ENCODE measurements at places on chromosomes 11 and 22.

GRCh38 chr22:45163099-45163450 lies 650 bp upstream of the NUP50 start:
- no peak for DNase-seq

GRCh38 chr22:48224332-48224731 lies 1461.9 kb downstream of the TBC1D22A start:
- DNase-seq: no peak

GRCh38 chr11:1783725-1784529 lies 20.2 kb upstream of the CTSD start:
- DNase-seq: no peak

- DNase-seq: no peak
These were observed 25.5 kb downstream of the EMID1 start for GRCh38 chr22:29230972-29231875.

DNA sequence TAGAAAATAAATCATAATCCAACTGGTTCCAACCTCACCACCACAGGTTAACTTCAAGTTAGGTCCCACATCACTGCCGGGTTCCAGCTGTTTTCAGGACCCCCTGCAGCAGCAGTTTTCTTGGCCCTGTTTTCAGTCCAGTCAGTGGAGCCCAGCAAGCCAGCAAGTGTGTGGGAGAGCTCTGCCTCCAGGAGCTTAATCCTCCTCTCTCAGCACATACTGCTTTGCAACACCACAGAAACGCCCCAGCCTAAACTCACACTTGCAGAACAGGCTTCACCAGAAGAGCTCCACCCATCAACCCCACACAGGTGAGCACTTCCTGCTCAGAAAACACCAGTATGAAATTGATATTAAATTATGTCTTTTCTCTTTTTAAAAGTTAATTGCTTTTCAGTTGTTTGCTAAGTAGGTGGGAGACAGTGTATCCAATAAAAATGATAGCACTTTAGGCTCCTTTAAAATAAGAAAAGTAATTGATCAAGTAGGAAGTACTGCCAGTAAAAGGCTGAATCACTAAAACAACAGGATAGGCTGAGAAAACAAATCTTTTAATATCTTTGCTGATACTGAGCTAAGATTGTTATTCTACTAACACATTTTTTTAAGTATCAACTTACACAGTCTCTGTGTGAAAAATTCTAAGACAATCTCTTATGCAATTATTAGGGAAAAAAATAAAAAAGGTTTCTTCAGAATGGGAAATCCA lies 81.5 kb upstream of the TP53AIP1 start:
- DNase-seq: no peak

DNA sequence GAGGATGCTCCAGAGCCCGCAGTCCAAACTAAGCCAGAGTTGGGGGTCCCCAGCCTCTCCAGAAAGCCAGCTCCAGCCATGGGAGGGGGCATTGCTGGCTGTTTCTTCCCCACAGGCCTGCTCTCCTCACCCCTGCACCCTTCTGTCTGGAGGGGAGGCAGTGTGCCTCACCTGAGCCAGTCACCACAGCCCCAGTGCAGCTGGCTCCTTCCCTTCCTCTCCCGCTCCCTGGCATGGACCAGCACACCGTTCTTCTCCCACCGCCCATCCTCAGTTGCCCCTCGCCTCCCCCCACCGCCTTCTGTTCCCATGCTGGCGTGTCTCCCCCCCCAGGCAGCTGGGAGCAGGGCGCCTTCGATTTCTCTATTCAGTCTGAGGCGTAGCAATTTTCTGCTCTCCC lies 110.5 kb upstream of the THY1 start:
- no peak for DNase-seq

DNA sequence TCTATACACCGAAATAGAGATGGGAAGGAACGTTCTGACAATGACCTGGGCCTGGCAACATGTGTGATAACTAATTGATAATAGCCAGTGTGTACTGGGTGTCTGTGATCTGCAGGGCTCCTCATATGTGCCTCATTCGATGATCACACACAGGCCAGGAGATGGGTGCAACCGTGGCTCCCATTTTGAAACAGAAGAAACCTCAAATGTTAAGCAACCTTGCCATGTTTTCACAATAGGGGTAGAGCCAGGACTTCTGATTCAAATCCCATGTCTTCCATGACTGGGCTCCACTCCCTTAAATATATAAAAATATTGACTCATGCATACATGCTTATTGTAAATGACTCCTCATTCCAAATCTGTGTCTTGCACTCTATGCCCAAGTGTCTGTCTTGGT lies 11.1 kb downstream of the APOL3 start:
- DNase-seq: no peak

GRCh38 chr11:63530021-63530420 lies 6.6 kb upstream of the PLAAT4 start:
- DNase-seq: no peak

GRCh38 chr11:86447763-86448480 lies 73.2 kb downstream of the CCDC81 start:
- no peak for DNase-seq

- DNase-seq: no peak
These were observed 73.2 kb downstream of the GGTLC2 start for GRCh38 chr22:22717664-22718063.

DNA sequence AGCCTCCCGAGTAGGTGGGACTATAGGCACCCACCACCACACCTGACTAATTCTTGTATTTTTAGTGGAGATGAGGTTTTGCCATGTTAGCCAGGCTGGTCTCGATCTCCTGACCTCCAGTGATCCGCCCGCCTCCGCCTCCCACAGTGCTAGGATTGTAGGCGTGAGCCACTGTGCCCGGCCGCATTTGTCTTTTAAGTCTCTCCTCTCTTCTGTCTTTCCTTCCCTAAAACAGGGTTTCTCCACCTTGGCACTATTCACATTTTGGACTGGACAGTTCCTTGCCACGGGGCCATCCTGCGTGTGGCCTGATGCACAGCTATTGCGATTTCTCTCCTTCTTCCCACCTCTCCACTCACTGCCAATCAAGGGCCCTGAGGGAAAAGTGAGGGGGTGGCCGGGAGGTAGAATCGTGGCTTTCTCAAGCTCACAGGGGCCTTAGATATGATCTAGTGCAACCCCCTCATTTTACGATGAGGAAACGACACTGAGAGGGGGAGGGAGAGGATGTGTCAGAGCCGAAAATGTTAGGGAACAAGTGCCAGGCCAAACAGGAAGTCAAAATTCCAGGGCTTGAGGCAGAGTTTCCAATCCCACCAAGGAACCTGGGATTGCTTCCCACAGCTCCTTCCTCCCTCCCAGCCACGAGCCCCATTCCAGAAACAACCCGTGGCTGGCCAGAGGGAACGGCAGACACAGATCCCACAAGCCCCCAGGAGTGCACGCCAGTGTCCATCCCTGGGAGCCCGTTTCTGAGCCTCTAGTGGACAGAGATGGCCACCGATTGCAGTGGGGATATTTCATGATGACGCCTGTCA lies 21.2 kb downstream of the SCGB1A1 start:
- no peak for DNase-seq

DNA sequence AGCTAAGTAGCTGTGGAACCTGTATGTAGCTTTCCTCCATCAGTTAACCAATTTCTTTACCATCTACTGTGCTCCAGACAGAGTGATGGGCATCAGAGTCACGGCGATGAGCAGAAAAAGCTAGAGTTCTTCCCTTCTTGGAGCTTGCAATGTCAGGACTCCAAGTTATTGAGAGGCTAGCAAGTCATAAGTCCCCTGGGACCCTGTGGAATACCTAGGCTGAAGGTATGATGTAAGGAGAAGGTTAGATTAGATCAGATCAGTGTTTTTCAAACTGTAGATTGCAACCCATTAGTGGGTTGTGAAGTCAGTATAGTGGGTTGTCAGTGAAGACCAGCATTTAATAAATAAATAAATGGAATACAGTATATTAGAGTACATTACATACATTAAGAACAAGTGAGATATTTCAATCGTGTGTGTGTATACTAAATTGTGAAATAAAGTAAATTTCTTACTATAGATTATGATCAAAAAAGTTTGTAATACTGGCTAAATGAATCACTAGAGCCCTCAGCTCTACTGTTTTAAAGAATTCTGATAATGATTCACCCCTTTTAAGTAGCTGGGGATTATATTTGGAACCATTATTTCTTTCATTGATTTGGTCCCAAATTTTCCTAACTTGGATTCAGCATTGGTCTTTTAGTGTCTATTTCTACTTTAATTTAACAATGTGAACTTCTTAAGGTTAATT lies 52.3 kb downstream of the RASSF10 start:
- DNase-seq: no peak

DNA sequence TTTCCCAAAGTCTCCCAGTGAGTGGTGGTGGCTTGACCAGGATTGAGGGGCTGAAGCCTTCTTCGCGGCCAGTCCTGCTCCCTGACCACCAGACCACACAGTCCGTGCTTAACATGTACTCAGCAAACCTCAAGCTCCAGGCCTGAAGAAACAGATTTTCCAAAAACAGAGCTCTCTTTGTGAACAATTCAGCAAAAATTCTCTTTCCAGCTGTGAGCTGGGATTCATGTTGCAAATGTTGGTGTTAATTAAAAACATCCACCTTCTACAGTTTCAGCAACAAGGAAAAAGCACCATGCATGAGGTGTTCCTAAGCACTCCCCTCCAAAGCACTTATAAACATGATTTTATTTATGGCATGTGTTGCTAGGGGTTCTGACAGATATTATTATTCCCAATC lies 129.5 kb downstream of the ETS1 start:
- no peak for DNase-seq

- no peak for DNase-seq
These were observed 4.1 kb downstream of the AQP11 start for GRCh38 chr11:77593883-77594282.

- no peak for DNase-seq
These were observed 60.9 kb downstream of the TRIM44 start for GRCh38 chr11:35723493-35723892.

DNA sequence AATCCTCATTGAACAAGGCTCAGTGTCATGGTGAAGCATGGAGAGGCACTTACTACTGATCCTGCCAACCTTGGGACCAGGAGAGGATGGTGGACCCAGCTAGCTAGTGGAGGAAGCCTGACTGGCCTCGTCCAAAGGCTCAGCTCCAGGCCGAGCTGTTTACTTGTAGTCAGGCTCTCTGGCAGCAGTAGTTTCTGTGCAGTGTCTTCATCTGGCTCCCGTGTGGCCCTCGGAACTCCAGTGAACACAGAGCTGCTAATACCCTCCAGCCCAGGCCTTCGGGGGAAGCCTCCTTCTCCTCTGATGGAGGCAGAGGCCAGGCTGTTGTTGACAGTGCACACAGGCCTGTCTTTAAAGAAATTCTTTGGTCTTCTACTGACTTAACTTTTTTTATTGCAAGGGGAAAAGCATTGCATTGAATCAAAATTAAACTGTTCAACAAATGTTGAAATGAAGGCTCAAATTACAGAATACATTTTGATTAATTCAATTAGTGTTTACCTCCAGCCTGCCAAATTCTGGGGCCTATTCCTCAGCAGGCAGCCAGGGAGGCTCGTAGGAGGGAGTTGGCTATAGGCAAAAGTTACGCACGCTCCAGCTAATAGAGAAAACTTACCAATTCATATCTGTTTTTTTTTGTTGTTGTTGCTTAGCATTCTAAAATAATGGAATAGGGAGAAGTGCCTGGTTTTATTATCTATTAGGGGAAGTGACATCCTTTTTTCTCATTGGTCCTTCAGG lies 18.8 kb downstream of the PPFIBP2 start:
- DNase-seq: no peak

- DNase-seq: no peak
These were observed at the start of gene POU2AF3 for GRCh38 chr11:111298413-111299100. Gene POU2AF3, plus strand, starts transcription at chr11:111298546. Its CDS starts 36 bp downstream, at chr11:111298582.

- DNase-seq: no peak
These were observed 238.1 kb downstream of the SWAP70 start for GRCh38 chr11:9901943-9902342.

DNA sequence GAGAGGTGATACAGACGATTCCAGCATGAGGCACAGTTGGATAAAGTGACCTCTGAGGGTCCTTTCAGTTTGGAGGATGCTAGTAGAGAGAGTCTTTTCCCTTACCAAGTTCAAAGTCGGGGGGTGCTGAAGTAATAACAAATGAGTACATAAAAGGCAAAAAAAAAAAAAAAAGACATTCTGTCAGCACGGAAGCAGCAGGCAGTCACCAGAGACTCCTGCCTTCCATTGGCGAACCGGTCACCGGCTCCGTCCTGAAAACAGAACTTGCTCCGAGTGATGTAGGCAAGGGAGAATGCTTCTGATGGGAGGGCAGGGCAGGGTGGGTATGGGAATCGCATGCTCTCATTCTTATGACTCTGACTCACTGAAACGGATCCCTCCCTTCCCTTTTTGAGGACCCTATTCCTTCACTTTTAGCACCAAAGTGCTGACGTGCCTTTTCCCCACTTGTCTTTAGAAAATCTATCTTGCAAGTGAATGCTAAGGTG lies 65.9 kb downstream of the PRR5L start:
- DNase-seq: no peak

GRCh38 chr11:45161252-45162063 lies 15.0 kb downstream of the PRDM11 start:
- DNase-seq: no peak

DNA sequence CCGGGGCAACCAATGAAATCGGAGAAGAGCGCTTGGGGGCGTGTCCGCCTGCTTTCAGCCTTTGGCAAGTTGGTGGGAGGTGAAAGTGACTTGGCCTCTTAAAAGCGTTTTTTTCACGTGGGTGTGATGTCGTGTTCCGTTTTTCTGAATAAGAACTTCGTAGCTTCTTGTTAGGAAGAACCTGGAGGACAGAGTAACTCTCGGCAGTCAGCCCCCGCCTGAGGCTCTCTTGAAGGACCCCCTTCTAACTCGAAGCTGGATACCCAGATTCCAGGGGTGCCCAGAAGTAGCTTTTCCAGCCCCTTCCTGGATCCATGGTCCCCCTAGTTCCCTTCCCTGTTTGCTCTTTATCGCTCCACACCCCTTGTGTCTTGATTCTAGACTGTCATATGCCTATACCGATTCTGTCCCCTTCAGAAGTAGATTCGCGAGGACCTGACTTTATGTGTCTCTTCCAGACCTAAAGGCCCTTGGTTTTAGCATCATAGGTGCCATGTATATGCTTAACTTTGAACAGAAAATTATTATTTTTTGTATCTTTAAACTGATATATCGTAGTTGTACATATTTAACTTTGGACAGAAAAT lies 915 bp upstream of the OSBP start:
- DNase-seq: no peak

DNA sequence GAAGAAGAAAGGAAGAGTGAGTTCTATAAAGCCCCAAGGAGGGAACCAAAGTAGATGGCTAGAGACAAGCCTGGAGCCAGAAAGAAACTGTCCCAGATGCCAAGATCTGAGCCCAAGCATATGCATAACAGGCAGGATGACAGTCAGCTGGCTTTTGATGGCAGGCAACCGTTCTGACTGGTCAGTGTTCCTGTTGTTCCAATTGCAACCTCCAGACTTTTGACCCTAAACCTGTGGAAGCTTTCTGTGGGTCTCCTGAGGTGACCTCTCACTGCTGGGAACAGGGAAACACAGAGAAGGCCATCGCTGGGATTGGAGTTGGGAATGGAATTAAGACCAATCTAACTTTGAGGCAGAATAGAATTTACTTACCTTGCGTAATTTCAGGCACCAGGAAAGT lies 21.6 kb upstream of the NNMT start:
- no peak for DNase-seq

- DNase-seq: no peak
These were observed 27.8 kb upstream of the THY1 start for GRCh38 chr11:119450590-119451326.
